RKO (cell line): ENCODE measurements at places on chromosomes 6 and 20.

- DNase-seq: peak; percentile 59
Measured at GRCh38 chr6:138973466-138974153, 14.4 kb downstream of the REPS1 start.

DNA sequence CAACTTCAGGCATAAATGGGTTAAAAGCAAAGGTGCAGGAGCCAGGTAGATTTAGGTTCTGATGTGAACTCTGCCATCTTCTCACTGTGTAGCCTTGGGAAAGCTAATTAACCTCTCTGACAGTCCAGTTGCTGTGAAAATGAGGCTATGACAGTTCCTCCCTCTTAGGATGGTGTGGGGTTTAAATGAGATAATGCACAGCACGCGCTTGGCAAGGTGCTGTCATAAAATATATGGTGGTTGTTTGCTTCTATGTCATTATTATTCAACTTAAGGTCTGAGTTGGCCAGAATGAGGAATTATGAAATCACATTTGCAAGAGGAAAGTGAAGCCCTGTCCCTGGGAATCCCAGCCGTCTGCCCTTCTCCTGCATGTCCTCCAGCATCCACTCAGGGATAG, 15.5 kb upstream of the BCAS1 start:
- DNase-seq: no peak

- DNase-seq: no peak
Measured at GRCh38 chr6:113412589-113413357, 444.4 kb upstream of the MARCKS start.

GRCh38 chr6:136189104-136189503, 61.0 kb downstream of the MTFR2 start:
- DNase-seq: no peak

- DNase-seq: no peak
Measured at GRCh38 chr6:150722614-150723344, 123.1 kb downstream of the PLEKHG1 start.

GRCh38 chr20:41143354-41143753, 6.0 kb downstream of the PLCG1 start:
- no peak for DNase-seq

GRCh38 chr20:62334881-62335280, 32.1 kb downstream of the ADRM1 start:
- DNase-seq: no peak
